ENCODE measurements at places on chromosomes 4 and X.

- no peak for DNase-seq
Measured at GRCh38 chr4:184253072-184253420, 35.4 kb upstream of the ENPP6 start.

DNA sequence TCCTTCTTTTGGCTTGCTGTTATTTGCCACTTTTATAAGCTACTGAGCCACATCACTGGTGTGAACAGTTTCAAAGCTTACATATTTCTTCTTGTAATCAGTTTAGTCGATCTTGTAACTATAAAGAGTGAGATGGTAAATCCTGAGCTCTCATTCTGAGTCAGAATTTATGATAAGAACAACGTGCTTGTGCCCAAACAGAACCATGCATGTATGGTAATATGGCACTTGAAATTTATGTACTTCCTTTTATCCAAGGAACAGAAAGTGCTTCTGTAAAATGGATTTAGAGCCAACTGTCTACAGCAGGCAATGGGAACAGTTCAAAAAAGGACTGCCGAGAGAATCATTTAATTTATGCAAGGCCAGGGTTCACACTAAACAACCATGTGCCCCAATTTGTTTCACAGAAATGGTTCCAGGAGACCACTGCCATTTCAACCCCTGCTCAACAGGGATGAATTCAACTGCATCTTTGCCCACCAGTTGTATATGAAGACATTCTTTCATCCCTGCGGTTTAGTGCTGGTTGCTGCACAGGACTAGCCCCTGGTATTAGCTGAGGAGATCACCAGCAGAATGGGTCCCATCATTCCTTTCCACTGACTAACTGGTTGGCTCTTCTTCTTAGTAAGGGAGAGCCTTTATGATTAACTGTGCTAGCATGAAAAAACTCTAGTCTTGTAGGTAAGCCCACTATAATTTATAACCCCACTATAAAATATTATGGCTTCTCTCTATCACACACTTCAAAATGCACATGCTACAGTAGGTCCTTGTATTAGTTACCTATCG lies 162.9 kb upstream of the PGRMC2 start:
- no peak for DNase-seq

- no peak for DNase-seq
Measured at GRCh38 chrX:133306316-133306715, 88.2 kb upstream of the TFDP3 start.

DNA sequence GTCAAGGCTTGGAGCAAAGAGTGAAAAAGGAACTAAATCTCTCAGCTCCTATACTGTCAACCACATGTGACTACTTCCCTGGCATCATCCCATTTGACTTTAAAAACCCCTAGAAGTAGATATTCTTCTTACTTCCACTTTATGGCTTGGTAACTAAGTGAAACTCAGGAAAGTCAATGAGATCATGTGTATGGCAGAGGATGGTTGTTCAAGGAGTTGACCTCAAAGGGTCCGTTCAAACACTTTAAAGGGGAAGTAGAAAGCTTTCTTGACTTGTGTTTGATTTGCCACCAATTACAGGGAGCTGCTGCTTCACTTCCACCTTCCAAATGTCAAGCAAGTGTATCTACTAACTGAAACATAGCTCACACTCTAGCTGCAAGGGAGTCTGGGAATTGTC lies 187.2 kb downstream of the RAB28 start:
- no peak for DNase-seq

DNA sequence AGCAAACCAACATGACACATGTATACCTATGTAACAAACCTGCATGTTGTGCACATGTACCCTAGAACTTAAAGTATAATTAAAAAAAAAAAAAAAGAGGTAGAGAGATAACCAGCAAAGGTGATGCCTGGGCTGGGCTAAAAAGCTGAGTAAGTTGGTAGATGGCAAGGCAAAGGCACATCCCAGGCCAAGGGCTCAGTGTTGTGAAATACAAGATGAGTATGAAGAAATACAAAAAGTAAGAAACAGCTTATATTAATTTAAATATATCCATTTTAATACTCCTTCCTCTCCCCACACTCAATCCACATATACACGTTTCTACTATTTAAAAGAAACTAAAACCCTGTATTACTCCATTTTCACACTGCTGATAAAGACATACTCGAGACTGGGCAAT lies 25.8 kb downstream of the TEC start:
- DNase-seq = no peak

GRCh38 chrX:68490644-68491043 lies 8.2 kb upstream of the YIPF6 start:
- DNase-seq = no peak

DNA sequence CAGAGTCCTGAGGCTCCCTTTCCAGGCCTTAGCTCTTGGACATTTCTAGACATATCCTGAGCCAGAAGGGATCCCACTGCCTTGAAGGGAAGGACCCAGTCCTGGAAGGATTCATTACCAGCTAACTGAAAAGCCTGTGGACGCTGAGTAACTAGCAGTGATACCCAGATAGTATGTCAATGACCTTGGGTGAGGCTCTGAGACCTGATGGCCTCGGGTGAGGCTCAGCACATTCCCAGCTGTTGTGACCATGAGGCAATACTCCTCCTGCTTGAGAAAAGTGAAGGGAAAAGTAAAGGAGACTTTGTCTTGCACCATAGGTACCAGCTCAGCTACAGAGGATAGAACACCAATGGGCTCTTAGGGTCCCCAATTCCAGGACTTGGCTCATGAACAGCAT lies 268.1 kb downstream of the DKK2 start:
- no peak for DNase-seq

- no peak for DNase-seq
Measured at GRCh38 chr4:76084542-76084941, 10.0 kb downstream of the ART3 start.

DNA sequence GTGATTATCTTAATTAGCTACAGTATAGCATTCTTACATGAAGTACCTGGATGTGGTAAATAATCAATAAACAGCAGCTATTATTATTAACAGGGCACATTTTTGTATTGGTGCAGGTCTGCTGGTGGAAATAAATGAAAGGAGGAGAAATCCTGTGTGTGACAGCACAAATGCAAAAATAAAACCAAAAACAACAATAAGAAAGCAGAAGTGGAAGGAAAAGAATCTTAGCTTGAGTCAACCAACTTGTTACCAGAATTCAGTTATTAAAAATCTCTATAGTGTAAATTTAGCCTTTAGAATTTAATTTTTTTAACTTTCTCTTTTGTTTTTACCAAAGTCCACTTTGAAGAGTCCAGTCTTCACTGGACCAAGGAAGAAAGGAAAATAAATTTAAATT lies 63.1 kb upstream of the LSM6 start:
- DNase-seq = no peak

- no peak for DNase-seq
Measured at GRCh38 chr4:152448038-152448707, 87.7 kb downstream of the FBXW7 start.

DNA sequence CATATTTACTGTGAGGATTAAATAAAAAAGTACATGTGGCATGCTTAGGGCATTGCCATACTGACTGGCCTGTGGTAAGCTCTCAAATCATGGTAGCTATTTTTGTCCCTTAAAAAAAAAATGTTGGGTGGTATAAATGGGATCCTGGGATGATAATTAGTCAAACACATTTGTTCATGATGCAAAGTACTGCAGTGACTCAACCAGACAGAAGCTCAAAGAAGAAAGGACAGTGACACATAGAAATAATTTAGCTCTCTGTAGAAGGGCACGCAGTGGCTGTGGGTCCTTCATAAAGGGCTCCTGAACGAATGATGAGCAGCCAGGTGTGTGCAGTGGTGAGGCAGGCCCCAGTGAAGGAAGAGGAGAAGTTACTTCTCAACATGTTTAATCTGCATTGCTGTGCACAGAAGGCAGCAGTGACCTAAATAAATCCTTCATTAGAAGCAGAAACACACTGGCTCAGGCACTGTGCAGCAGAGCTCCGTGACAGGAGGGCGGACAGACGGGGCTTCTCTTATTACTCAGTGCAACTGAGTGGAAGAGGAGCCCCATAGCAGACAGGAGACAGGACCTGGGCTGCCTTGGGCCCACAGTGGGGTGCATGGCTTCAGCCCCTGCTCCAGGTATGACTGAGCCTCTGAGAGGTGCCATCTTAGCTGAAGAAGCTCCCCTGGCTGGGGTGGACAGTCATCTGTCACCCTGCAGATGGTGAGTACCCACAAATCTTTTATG lies 20.3 kb downstream of the HS3ST1 start:
- DNase-seq = no peak

DNA sequence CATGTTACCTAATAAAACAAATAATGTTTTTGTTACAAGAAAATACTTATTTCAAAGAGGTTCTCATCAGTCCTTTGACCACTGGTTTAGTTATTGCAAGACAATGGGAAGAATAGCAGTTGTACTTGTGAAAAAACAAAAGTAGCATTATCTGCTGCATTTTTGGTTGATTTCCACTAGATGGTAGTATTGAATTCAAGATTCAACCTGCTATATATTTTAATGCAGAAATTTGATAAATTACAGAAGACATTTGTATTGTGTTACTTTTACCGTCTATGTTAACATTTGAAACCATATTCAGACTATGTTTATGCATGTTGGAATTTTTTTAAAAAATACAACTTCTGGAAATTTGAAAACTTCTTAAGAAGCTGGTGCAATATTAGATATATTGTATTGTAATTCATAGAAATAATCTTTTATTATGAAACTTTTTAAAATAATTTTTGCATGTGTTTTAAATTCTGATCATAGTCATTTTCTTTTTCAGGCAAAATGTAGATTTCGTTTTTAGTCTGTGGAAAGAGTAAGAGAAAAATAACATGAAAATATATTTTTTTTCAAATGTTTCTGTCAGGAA lies 56.4 kb downstream of the SPCS3 start:
- DNase-seq = no peak

GRCh38 chrX:116194649-116195048 lies 24.1 kb downstream of the AGTR2 start:
- DNase-seq = no peak

DNA sequence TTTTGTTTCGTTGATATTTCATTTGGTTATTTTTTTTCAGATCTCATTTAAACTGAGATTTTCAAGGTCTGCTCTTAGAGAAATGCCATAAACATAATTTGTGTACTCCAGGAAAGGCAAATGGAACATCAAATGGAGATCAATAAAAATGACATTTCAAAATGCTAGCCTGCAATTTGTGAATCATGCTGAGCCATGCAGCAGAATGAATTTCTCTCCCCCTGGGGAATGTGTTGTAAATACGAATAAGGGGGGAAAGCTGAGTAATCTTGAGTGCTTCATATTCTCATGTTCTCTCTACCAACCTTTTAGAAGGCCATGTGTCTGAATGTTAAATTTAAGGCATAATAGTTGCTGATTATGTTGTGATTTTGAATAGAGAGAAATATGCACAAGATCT lies 7.8 kb downstream of the ZCCHC4 start:
- no peak for DNase-seq

DNA sequence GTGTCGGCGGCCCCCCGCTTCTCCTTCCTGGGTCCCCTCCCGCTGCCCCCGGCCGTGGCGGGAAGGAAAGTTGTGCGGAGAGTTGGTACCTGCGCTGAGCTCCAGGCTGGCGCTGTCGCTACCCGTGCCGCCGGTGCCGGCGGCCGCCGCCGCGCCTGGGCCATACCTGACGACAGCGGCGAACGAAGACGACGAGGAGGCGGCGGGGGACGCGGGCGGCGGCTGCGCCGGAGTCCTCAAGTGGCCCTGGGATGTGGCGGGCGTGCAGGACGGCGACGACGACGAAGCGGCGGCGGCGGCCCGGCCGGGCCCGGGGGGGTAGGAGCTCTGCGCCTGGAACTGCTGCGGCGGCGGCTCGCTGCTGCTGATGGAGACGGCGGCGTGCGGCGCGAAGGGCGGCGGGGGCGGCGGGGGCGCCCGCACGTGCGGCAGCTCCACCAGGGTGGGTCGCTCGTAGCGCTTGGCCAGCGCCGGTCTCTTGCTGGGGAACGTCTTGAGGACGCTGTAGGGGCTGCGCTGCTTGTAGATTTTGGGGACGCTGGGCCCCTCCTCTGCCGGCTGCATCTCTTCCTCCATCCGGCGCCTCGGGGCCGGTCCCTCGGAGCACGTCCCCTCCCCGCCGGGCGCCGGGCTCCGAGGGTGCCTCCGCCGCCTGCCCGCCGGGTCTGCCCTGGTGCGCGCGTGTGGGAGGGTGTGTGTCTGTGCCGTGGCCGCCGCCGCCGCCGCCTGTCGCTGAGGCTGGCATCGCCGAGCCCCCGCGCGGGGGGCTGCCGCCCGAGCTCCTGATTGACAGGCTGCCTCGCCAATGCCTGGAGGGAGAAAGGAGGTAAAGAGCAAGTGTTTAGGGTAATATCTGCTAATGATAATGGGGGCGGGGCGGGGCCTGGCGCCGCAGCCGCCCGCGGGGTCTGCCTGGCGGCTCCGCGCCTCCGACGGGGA lies 618 bp downstream of the BEND4 start:
- peak; percentile 48 for DNase-seq

- DNase-seq = no peak
Measured at GRCh38 chrX:140744085-140744484, 34.5 kb downstream of the LINC00632 start.

DNA sequence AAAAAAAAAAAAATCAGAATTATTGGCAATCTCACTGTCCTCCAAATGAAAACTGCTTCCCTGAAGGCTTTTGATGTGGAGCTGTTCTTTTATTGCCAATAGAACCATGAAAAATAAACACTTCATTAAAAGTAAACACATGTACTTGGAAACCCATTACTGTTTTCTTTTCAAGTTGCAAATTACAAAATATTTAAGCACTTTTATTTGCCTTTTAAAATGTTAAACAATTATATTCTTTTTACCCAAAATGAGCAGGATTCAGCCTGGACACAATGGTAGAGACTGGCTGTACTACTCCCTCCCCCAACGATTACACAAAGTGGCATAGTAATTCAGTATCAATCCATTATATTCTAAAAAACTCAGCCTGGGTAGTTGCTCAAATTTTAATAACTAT lies 60.9 kb downstream of the SH2D1A start:
- DNase-seq = no peak
